ENCODE measurements at places on chromosomes 1 and 21.

GRCh38 chr1:230979952-230980351 is 1.1 kb downstream of the ARV1 start:
- no peaks in the 10 kb centered on the region for H3K36me3 ChIP-seq
- H3K4me3 ChIP-seq, result peak overlapping the region; percentile 98
- H3K4me1 ChIP-seq, result peaks cover 28% of the 10 kb centered on the region
- DNase-seq, result no peak
- H3K27me3 ChIP-seq, result no peaks in the 10 kb centered on the region

DNA sequence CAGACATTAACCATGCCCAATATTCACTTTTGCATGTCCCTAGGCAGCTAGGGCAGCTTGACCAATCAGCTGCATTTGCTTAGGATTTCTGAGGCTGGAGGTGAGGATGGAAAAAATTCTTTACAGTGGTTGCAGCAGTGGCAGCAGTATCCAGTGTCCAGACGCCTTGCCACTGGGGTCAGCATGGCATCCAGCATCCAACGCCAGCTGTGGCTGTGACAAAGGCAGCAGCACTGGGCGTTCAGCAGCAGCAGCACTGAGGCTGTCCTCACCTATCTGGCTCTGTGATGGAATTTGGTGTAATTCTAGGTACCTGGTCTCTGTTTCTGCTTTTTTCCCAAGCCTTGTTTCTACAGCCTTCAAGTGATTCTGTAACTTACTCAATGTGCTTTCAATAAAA is 15.5 kb downstream of the RHBDL2 start:
- H3K36me3 ChIP-seq, result no peaks in the 10 kb centered on the region
- no peak for DNase-seq
- no peak overlapping the region for H3K4me3 ChIP-seq
- H3K27me3 ChIP-seq, result no peaks in the 10 kb centered on the region
- H3K27ac ChIP-seq, result no peak overlapping the region

- peaks cover 39% of the 10 kb centered on the region for H3K4me1 ChIP-seq
- H3K27ac ChIP-seq, result no peak overlapping the region
- H3K4me3 ChIP-seq, result no peak overlapping the region
- no peak for DNase-seq
- no peaks in the 10 kb centered on the region for H3K36me3 ChIP-seq
Measured at GRCh38 chr1:209672705-209673630, 2.2 kb upstream of the G0S2 start.

GRCh38 chr21:25243808-25244207 is 363.5 kb downstream of the MRPL39 start:
- H3K4me3 ChIP-seq, result no peak overlapping the region
- no peaks in the 10 kb centered on the region for H3K27me3 ChIP-seq
- H3K36me3 ChIP-seq, result no peaks in the 10 kb centered on the region

DNA sequence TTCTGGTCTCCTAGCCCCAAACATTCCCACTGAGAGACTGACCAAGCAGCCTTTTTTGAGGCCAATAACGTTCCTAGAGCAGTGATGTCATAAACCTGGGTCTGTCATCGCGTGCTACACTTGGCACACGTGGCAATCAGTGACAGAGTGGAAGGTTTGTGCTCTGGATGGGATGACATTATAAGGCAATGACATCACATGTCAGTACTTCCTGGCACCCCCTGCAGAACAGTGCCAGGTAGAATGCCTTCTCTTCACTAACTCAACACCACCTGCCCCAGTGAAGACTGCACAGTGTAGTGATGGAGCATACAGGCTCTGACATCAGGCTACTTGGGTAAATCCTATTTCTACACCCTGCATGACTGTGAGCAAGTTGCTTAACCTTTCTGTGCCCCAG is 5.4 kb upstream of the ZNF648 start:
- peaks cover 22% of the 10 kb centered on the region for H3K27me3 ChIP-seq
- H3K27ac ChIP-seq, result no peak overlapping the region
- peak; percentile 77 for DNase-seq
- no peak overlapping the region for H3K4me3 ChIP-seq
- H3K4me1 ChIP-seq, result peaks cover 4% of the 10 kb centered on the region

GRCh38 chr1:239947801-239948200 is 143.9 kb upstream of the FMN2 start:
- DNase-seq, result no peak
- H3K27ac ChIP-seq, result no peak overlapping the region
- H3K4me3 ChIP-seq, result no peak overlapping the region

DNA sequence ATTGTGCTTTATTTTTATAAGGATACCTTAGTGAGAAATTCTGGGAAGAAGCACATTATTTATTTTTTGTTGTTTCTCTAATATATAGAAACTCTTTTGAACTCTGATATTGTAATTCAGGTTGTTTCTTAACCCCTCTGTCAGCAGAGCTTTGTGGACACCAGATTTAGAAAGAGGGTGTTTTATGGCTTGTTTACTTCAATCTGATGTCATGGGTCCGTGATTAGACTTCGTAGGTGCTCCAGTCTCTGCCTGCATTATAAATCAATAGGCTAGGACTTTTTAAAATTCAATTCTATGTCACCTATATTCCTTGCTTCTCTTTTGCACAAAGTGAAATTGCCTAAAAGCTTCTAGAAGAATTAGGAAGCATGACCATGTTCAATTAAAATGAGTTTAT is 47.3 kb upstream of the CCDC190 start:
- no peaks in the 10 kb centered on the region for H3K36me3 ChIP-seq
- DNase-seq, result no peak
- H3K27ac ChIP-seq, result no peak overlapping the region

GRCh38 chr1:205257735-205258134 is 30.0 kb downstream of the TMCC2 start:
- H3K27ac ChIP-seq, result no peak overlapping the region
- no peaks in the 10 kb centered on the region for H3K27me3 ChIP-seq
- peaks cover 46% of the 10 kb centered on the region for H3K4me1 ChIP-seq
- no peak for DNase-seq
- H3K36me3 ChIP-seq, result no peaks in the 10 kb centered on the region
- no peak overlapping the region for H3K4me3 ChIP-seq

DNA sequence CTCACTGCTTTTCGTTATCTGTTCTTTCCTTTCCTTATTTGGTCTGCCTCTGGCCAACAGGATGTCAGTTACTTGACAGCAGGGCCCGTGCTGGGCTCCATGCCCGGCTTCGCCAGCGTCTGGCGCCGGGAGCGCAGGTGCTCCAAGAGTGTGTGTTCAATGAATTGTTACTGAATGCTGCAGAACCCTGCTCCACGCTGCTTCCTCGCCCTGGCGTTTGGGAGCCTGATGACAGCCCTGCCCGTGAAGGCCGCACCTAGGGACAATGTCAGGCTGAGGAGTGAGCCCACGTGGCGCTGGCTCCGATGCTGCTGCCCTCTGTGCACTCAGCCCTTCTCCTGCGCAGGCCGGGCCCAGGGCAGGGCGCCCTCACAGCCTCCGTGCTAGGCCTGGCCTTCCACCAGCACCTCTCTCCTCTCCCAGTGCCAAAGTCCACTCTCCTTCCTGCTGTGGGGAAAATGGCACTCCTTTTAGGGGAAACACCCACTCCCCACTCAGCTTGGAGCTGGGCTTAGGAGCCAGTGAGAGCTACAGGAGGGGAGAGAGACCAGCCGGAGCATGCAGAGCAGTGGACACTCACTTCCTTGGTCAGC is 51.4 kb downstream of the ACBD3 start:
- peak; percentile 90 for DNase-seq
- H3K4me1 ChIP-seq, result peaks cover 19% of the 10 kb centered on the region
- no peak overlapping the region for H3K27ac ChIP-seq
- H3K27me3 ChIP-seq, result no peaks in the 10 kb centered on the region

GRCh38 chr1:198867182-198867581 is 228.3 kb downstream of the PTPRC start:
- no peaks in the 10 kb centered on the region for H3K4me1 ChIP-seq
- no peaks in the 10 kb centered on the region for H3K27me3 ChIP-seq
- H3K27ac ChIP-seq, result no peak overlapping the region
- no peaks in the 10 kb centered on the region for H3K36me3 ChIP-seq
- DNase-seq, result no peak

GRCh38 chr1:22101199-22101598 is 41.7 kb downstream of the WNT4 start:
- no peak overlapping the region for H3K4me3 ChIP-seq
- peaks cover 32% of the 10 kb centered on the region for H3K4me1 ChIP-seq
- no peaks in the 10 kb centered on the region for H3K27me3 ChIP-seq
- H3K36me3 ChIP-seq, result peaks cover 16% of the 10 kb centered on the region
- H3K27ac ChIP-seq, result no peak overlapping the region
- DNase-seq, result no peak

- H3K36me3 ChIP-seq, result no peaks in the 10 kb centered on the region
- no peak overlapping the region for H3K27ac ChIP-seq
- no peak overlapping the region for H3K4me3 ChIP-seq
- DNase-seq, result no peak
- H3K4me1 ChIP-seq, result peaks cover 13% of the 10 kb centered on the region
- no peaks in the 10 kb centered on the region for H3K27me3 ChIP-seq
Measured at GRCh38 chr1:15472587-15472986, 3.3 kb upstream of the CELA2B start.

DNA sequence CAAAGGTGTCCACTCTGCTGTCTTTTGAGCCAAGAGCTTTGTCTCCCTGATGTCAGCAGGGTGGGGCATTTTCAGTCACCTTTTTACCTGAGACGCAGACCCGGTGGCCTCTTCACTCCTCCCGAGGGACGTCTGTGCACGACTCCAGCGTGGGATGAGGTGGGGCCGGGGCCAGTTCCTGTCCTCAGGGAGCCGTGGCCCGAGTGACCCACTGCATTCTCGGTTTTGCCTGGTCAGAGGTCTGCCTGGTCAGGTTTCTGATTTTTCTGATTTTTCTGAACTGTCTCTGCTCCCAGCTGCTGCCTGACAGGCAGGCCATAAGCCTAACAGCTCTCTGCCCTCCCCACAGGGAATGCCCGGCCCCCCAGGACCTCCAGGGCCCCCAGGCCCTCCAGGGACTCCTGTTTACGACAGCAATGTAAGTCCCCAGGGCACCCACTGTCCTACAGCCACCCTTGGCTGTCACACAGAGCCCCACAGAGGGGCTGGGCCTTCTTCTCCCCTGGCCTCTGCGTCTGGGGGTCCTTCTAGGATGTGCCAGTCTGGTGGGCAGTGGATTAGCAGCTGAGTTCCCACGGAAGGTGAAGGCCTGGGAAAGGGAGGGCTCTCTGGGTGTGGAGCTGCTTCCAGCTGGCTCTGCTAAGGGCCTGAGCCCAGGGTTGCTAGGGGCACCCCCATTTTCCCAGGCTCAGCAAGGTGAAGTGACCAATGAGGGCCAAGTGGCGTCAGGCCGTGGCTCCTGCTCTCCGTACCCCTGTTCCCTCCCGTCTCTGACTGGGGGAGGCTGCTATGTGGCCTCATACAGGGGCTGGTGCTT is 45.9 kb downstream of the SLC19A1 start:
- H3K27me3 ChIP-seq, result no peaks in the 10 kb centered on the region
- no peak overlapping the region for H3K27ac ChIP-seq
- peaks cover 19% of the 10 kb centered on the region for H3K36me3 ChIP-seq
- H3K4me1 ChIP-seq, result no peaks in the 10 kb centered on the region
- no peak for DNase-seq
- H3K4me3 ChIP-seq, result no peak overlapping the region

DNA sequence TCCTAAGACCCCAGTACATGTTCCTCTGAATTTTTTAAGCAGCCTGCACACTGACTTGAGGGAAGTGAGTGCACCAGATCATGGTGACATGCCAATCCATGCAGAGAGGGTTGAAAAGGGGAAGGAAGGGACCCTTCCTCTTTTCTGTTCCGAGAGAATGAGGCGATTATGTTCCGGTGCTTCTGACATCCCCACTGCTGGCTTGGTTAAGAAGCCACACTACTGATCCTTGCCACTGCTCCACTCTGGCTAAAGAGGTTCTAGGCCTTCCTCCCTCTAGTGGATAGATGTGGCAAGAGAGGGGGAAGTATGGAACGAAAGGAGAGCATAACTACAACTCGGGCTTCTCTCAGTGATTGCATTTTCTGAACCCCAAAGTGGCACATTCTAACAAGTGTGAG is 1.8 kb upstream of the CYB5R1 start:
- H3K27ac ChIP-seq, result no peak overlapping the region
- peaks cover 31% of the 10 kb centered on the region for H3K4me1 ChIP-seq
- no peak for DNase-seq
- peaks cover 15% of the 10 kb centered on the region for H3K36me3 ChIP-seq

DNA sequence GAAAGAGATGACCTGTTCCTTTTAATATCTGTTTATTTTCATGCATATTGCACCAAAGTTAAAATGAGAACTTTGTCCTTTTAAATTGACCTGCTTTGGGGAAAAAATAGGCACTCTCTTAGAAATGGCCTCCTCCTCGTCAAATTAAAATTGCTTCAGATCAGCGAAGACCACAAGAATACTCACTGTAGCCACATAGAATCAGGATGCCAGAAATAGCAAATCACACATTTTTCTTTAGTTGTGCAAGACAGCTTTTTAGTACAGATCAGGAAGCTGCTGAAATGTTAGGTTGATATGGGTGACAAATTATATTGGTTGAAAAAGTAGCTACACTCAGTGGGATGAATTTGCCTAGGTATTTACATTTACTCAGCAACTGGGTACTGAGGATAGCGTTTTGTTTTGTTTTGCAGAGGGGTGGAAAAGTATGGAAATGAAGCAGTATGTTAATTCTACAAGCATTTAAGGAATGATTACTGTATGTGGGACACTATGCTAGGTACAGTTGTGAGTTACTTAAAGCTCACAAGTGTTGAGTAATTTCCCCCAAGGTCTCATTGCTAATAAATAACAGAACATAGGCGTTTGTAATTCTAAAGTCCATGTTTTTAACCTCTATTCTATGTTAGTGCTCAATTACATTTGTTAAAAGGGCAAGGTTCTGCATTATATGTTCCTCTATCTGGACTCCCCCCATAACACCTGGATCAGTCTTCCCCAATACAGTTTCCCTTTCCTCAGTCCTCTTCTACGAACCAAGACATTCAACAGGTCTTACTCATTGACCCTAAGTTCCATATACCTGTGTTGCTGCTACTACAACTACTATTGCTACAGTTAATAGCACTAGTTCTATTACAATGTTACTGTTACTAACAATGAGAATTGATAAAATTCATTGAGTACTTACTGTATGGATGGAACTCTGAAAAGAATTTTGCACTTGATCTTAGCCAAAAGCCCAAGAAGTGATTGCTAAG is 99.4 kb upstream of the S1PR1 start:
- no peak for DNase-seq
- H3K36me3 ChIP-seq, result no peaks in the 10 kb centered on the region
- no peaks in the 10 kb centered on the region for H3K27me3 ChIP-seq
- peaks cover 6% of the 10 kb centered on the region for H3K4me1 ChIP-seq

DNA sequence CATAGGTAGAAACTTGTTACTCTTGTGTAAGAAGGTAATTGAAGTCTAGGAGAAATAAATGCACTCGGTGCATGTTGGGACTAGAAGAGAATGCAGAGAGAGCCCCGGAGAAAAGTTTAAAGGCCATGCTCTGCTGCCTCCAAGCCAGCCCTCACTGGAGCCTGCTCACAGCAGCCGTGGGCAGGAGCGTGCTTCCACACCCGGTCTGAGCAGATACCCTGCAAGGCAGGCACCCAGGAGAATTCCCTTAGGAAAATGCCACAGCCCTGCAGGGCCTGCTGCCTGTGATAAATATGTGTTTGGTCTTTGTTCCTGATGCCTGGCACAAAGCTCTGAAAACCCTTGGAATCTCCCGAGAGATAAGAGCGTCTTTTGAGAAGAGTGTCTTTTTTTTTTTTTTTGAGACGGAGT is 22.8 kb downstream of the C2CD2 start:
- no peaks in the 10 kb centered on the region for H3K27me3 ChIP-seq
- H3K36me3 ChIP-seq, result no peaks in the 10 kb centered on the region
- H3K27ac ChIP-seq, result no peak overlapping the region
- peaks cover 54% of the 10 kb centered on the region for H3K4me1 ChIP-seq
- no peak overlapping the region for H3K4me3 ChIP-seq
